ENCODE measurements at places on chromosomes 12 and 14.

- no peak for ATAC-seq
Observed at GRCh38 chr12:20646239-20646827, 48.8 kb upstream of the SLCO1C1 start.

GRCh38 chr12:31989571-31990362, 30.6 kb downstream of the RESF1 start:
- peak; percentile 86 for ATAC-seq

DNA sequence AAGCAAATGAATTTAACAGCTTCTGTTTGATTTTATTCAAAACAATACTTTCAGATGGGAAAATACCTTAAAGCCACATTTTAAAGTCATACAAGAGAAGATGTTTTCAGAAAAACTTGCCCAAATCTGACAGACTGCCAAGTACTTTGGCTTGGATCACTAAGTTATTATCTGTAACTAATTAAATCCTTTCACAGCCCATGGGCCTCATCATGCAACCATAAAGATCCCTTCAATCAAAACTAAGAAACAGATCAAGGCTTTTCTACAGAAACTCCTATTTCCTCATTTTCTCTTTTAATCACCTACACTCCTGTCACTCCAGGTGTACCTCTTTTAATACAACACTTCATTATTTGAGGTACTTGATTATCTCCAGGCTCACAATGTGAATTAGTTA, 28.1 kb downstream of the BLTP3B start:
- no peak for ATAC-seq

DNA sequence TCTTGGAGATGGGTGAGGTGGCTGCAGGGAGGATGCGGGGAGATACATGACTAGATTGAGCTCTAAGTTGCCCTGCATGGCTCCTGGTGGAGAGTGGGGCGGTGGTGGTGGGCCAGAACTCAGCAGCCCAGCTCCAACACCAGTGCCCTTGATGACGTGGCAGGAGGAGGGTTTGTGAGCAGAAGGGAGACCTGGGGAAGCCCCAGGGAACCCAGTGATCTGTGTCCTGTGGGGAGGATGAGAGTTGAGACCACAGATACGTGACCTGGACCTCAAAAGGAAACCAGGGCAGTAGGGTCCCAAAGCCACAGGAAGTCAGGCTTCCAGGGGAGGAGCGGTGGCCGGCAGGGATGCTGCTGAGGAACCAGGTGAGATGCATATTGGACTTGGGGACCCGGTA, 989.1 kb upstream of the TMEM132C start:
- ATAC-seq = no peak

GRCh38 chr12:116657921-116658495, 79.9 kb downstream of the SPRING1 start:
- ATAC-seq = no peak

- no peak for ATAC-seq
Observed at GRCh38 chr12:68499616-68500015, 111.1 kb upstream of the RAP1B start.

GRCh38 chr12:26274441-26275312, 79.3 kb downstream of the SSPN start:
- peak; percentile 98 for ATAC-seq

DNA sequence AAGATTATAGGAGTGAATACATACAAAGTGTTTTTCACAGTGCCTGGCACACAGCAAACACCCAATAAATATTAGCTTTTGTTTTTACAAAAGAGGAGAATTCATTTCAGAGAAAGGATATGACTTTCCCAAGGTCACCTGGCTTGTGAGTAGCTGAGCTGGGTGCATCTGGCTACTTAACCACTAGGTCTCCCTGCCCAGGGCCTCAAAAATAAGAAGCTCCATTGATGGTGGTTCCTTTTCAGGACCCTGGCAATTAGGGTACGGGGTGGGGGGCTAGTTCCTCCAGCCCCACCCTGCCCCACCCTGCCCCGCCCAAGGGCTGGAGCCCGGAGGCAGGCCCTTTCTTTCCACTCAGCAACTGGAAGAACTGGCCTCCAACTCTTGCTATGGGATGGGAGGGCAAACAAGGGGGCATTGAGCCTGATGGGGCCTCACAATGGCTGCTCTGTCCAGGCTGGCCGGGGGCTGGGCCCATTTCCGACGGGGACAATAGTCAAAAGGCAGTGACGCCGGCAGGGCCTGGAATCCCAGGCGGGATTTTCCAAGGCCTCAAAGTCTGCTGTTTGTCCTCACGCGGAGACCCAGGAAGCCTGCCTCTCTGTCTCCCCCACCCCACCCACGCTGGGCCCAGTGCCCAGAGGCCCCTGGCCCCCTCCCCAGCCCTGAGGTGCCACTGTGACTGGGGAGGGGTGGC, 8.2 kb upstream of the ATG101 start:
- ATAC-seq = no peak

DNA sequence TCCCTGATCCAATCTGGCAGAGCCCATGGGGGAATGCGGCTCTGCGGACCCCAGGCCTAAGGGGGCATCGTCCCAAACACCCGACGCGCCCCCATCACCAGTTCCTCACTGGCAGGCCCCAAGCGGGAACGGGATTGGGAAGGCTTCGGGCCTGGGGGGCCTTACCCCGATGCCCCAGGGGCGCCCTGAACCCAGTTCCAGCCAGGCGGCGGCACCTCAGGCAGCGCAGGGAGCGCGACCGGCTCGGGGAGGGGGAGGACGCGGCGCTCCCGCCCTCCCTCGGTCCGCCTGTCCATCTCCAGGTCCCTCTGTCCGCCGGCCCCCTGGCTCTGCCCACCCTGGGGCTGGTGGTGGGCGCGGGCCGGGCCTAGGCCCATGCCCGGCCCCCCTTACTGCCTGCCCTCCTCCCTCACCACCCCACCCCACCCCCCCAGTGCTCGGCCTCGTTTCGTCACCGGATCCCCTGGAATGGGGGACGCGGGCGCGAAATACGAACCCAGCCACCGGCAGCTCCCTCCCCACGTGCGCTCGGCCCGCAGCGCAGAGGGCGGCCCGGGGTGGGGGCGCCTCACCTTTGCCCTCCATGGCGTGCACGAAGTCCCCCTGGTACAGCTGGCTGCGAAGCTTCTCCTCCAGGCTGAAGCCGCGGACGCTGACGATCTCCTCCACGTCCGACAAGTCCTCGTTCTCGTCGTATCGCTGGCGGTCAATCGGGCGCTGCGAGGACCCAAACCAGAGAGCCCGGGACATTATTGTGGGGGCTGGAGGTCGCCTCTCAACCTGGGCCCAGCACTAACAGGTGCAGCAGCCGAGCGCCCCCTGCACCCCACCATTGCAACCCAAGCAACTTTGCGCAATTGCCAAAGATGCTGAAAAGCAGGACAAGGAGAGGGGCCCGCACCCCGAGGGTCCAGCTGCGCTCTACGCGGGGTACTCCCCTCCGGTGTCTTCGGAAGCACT, 2.3 kb downstream of the KDM2B start:
- ATAC-seq = peak; percentile 4

DNA sequence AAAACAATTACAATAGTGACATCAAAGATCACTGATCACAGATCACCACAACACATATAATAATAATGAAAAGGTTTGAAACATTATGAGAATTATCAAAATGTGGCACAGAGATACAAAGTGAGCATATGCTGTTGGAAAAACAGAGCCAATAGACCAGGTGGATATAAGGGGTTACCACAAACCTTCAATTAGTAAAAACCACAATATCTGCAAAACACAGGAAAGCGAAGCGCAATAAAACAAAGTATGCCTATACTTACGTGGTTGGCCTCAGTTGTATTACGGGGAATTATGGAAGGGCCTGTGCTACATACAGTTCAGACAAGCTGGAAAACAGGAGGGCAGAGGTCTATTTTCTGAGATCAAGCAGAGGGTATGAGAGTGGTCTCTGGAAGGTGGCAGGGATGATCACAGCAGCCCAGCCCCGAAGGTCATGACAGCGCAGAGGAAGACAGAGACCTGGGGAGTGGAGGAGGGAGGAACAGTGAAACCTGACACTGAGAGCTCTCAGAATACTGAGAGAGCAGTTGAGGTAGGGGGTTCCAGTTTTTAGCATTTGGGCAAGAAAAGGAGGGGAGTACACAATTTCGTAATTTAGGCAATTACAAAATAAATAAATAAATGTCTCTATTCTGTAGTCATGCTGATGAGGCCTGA, 41.3 kb downstream of the IFNG start:
- ATAC-seq = no peak

DNA sequence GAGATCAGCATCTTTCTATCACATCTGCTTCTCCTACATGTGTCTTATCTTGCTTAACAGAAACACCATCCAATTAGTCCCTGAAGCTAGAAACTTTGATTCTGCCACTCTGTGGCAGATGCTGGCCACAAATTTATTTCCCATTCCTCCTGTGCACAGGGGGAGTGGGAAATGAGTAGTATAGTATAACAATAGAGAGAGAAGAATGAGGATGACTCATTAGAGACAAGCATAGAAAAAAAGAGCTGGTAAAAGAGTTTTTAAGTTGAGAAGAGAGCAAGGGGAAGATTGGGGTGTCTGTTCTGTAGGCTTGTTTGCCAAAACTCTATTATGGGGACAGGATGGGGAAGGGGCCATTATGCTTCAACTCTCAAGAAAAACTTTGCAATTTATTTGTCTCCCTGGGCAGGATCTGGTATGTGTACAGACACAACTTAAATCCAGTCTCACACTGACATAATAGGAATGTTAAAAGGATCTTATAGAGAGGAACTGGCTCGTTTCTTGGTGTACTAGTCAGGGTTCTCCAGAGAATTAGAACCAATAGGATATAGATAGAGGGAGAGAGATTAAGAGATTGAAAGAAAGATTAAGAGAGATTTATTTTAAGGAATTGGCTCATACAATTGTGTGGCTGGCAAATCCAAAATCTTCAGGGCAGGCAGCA, 142.6 kb upstream of the CPSF6 start:
- no peak for ATAC-seq

GRCh38 chr12:72448089-72448488, 175.9 kb downstream of the TRHDE start:
- no peak for ATAC-seq

GRCh38 chr12:116639765-116640164, 80.6 kb downstream of the MAP1LC3B2 start:
- no peak for ATAC-seq

DNA sequence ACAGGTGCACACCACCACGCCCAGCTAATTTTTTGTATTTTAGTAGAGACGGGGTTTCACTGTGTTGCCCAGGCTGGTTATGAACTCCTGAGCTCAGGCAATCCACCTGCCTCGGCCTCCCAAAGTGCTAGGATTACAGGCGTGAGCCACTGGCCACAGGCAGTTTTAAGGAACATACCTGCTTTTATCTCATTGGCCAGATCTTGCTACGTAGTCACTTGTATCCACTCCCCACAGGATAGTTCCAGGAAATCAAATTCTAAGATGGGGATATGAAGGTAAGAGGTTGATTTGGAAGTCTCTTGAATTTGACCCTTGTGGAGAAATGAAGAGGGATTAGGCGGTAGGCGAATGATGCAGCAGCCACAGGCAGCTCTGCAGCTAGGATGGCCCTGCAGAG, 8.8 kb upstream of the PLEKHG6 start:
- ATAC-seq = no peak

All from esophagus mucosa (tissue), 1 donor.